ENCODE measurements at places on chromosomes 1 and 21.

- DNase-seq, result no peak
These were observed 612.0 kb downstream of the MATN1 start for GRCh38 chr1:30111431-30111830.

DNA sequence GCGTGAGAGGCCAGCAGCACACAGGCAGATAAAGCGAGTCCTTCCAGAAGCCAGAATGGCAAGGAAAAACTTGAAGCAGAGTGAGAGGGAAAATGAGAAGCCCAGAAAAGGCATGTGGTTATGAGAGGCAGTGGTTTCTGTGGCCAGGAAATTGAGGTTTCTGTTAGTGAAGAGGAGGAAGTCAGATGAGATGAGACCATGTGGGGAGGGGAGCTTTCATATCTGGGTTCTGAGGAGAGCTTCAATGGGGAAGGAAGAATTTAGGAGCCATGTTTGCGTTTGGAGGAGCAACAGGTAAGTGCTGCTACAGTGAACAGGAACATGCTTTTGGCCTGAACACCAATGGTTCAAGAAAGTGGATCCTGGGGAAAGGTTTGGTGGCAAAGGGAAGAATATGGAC, 6.1 kb upstream of the CD1A start:
- no peak for DNase-seq

GRCh38 chr1:110114784-110115183, 2.5 kb downstream of the UBL4B start:
- DNase-seq, result no peak

DNA sequence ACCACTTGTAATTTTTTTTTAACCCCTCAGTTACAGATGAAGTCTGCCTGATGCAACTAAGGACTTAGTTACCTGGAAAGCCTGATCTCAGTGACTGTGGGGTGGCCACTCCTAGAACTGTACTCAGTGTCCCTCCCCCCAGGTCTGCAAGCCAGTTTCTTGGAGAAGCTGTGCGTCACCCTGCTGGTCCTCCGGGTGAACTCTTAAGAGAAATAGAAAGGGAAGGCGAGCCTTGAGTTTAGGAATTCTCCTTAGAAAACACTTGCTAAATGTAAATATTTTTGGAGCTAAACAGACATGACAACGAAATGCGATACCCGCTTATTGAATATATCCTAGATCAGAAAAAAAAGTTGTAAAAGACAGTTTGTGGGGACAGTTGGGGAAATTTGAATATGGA, 730 bp downstream of the SLC16A4 start:
- DNase-seq, result peak; percentile 77

DNA sequence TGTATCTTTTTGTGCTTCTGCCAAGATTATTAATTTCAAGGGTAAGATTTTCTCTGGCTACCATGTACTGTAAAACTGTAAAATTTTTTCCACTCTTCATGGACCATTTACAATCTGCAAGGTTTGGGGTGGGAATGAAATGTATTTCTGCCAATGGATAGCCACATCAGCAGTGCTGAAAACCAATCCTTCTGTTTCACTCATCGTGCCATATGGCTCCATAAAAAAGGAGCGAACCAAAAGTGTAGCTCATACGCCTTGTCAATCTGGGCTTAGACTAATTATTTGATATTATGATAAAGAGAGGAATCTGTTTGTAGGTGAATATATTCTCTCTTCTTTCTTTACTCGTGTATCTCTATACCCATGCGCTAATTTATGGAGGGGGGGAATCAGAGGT, 3.0 kb upstream of the SLC44A5 start:
- no peak for DNase-seq

- DNase-seq, result no peak
These were observed 597.2 kb upstream of the ZP4 start for GRCh38 chr1:238487931-238488330.

DNA sequence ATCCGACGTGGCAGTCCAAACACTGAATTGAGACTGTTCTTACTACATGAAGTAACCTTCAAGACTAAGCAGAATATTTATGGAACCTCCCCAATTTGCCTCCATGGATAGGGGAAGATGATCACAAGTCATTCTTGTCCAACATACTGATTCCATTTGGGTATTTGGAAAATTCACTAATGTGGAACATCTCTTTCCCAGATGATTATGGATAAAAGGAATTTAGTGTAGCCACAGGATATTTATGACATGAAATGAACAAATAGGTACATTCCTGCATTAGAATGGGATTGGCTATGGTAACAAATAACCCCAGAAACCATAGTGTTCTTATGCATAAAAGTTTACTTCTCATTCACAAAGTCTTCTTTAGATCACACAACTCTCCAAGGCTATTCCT, 40.2 kb upstream of the SGIP1 start:
- no peak for DNase-seq

DNA sequence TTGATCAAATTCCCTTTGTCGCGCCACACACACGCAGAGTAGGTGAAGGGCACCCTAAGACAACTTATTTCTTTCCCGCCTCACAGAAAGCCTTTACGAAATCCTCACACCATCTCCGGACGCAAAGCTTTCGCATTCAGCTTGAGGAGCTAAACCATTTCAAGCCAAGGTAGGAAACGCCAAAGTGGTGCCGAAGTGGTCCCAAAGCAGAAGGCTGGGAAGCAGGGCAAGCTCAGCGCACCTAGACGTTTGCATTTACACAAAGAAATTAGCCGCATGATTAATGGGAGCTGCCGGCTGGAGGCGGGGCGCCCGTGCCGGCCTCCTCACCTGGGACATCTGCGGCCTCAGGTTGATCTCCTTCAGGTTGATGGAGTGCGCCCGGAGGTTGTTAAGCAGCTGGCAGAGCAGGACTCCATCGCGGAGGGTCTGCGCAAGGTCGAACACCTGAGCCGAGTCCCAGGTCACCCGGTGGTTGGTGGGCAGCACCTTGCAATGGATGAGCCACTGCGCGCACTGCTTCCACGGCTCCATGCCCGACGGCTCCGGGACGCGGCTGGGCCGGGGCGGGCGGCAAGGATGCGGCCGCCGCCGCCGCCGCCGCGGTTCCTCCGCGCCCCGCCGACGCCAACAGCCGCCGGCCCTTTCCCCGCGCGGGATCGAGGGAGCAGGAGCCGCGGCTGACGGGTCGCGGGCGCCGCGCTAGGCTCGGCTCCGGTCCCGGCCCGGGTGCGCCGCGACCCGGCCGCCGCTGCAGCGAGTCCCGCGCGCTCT, 457 bp downstream of the VAV3 start:
- no peak for DNase-seq

- DNase-seq, result peak; percentile 79
These were observed 5.9 kb downstream of the CLCA2 start for GRCh38 chr1:86429835-86430234.

GRCh38 chr1:34648501-34648900, 106.3 kb upstream of the GJB5 start:
- no peak for DNase-seq

DNA sequence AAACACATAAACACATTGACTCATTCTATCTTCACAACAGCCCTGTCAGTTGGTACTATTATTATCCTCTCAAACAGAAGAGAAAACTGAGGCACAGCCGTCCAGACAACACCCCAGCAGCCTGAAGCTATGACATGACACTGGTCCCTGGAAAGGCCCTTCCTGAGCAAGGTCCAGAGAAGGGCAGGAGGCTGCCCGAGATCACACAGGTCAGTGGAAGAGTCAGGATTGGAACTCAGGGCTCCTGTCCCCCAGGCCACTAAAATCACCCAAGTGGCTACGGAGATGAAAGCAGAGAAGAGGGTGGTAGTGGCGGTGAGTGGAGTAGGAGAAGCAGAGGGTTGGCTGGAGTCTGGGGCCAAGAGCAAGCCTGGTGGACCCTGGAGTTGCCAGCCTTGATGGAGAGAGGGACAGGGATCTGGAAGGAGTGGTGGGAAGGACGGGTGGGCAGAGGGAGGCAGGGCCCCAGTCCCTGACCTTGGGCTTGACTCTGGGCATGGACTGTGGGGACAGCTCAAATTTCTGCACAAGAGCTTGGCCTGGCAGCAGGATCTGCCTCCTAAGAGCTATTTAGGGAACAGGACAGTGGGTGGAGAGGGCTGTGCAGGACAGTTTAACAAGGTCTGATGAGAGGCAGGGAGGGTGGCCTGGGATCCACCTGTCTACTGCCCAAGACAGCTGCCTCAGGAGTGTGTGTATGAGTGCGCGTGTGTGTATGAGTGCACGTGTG, 15.8 kb downstream of the MYOM3 start:
- no peak for DNase-seq

DNA sequence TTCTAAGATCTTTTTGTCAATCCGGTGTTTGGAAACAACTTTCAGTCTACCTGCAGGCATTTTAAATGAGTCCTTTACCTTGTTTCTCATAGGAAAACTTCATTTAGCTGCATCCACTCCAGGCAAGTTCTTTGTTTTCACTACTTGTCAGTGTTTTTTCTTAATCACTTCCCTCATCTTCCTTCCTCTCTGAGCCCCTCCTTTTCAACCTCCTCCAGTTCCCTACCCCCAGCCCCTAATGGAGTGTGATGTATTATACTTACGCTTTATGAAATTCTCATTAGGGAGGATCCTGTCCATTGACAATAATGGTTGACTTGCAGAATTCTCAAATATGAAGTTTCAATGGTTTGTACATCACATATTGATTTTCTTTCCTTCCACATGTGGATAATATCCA, 62.5 kb upstream of the BACH1 start:
- DNase-seq, result no peak

DNA sequence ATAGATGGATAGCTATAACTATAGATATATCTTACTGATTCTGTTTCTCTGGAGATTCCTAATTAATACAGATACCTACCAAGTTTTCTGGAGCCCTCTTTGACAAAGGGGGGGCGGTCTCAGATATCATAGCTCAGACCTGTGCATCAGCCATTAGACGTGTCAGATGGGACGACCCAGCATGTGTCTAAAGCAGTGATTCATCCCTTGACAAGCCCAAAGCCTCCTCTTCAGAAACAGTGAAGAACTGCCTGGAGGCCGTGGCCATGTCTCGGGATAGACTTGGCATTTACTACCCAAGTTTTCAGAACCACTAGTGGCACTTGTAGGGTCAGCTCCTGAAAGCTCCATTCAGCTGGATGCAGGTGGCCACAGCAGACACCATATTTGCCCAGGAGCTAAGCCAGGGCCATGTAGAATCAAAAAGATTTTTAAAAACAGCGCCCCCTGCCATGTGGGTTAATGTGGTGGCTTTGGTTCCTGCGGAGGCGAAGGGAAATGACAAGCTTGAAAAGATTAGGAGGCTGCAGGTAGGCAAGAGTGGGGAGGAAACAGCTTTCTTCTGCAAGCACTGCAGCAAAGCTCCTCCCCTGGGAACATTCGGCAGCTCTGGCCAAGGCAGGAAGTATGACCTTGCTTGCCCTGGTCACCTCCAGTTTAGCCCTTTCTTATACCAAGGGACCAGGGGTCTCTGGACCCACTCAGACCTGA, 82.2 kb downstream of the FBXO2 start:
- no peak for DNase-seq

- no peak for DNase-seq
These were observed 59.6 kb upstream of the HOOK1 start for GRCh38 chr1:59755069-59755685.

- no peak for DNase-seq
These were observed 46.5 kb upstream of the NUF2 start for GRCh38 chr1:163275222-163275621.

GRCh38 chr21:36104317-36105300, 30.3 kb upstream of the CBR3 start:
- DNase-seq, result no peak

GRCh38 chr1:167529829-167530474, 11.6 kb upstream of the CD247 start:
- no peak for DNase-seq

Data from tibial artery (tissue), 4 donors.